ENCODE measurements at places on chromosomes 12 and 14.

DNA sequence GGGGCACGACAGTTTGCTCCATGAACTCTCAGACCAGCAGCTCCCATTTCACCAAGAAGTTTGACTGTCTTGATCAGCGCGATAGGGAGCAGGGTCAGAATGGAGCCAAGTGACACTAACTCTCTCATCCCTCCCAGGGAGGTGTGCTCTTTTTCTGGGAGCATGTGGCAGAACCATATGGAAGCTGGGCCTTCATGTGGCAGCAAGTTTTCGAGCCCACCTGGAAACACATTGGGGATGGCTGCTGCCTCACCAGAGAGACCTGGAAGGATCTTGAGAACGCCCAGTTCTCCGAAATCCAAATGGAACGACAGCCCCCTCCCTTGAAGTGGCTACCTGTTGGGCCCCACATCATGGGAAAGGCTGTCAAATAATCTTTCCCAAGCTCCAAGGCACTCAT lies 24.0 kb downstream of the ITGA7 start:
- DNase-seq: no peak

- DNase-seq: no peak
Measured at GRCh38 chr14:36660736-36661505, 739 bp upstream of the PAX9 start.

- no peak for DNase-seq
Measured at GRCh38 chr12:26728205-26729050, 104.6 kb downstream of the ITPR2 start.

GRCh38 chr12:51593539-51593938 lies 2.5 kb downstream of the SCN8A start:
- no peak for DNase-seq

GRCh38 chr12:9064201-9064814 lies 51.4 kb downstream of the A2M start:
- peak; percentile 46 for DNase-seq

DNA sequence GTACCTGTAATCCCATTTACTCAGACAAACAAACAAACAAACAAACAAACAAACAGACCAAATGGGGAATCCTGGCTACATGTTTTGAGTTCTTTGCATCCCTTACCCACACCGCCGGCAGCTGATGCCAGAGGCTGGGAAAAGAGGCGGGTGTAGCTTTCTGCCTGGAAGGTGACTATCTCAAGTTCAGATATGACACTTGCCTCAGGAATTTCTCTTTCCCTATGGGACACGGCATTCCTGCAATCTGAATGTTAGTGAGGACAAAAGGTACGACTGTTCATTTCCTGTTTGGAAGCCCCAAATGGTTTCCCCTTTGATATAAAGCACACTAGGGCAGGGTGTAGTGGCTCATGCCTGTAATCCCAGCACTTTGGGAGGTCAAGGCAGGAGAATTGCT lies 2.9 kb downstream of the MYL2 start:
- no peak for DNase-seq

- no peak for DNase-seq
Measured at GRCh38 chr12:33581613-33582122, 142.0 kb upstream of the SYT10 start.

DNA sequence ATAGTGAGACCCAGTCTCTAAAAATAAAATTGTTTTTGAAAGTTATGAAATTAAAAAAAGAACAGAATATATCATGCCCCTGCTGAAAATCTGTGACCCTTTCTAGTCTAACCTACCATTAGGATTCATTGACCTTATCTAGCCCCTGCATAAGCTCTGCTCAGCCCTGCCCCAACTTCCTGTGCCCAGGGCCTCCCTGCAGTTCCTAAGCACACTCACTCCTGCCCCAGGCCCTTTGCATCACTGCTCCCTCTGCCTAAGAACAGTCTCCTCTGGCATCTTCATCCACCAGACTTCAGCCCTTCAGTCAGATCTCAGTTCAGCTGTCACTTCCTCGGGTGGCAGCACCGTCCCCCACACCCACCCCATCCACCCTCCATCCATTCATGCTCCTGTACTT lies 55.4 kb downstream of the SCARB1 start:
- DNase-seq: no peak

DNA sequence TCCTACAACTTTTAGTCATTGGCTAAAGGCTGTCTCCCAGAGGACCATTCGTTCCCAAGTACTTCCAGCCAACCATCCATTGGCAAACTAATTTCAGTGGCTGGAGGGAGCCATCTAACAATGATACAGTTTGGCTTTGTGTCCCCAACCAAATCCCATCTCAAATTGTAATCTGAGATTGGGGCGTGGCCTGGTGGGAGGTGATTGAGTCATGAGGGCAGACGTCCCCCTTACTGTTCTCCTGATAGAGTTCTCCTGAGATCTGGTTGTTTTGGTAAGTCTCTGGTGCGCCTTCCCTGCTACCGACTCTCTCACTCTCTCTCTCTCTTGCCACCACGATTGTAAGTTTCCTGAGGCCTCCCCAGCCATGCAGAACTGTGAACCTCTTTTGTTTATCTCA lies 99.7 kb upstream of the FUT8 start:
- no peak for DNase-seq

GRCh38 chr12:125332900-125333299 lies 267.7 kb downstream of the AACS start:
- DNase-seq: no peak

GRCh38 chr12:127773520-127773919 lies 493.4 kb upstream of the TMEM132C start:
- no peak for DNase-seq

GRCh38 chr12:111775205-111776193 lies 8.8 kb downstream of the ALDH2 start:
- DNase-seq: no peak

GRCh38 chr12:114666746-114667668 lies 17.0 kb downstream of the TBX3 start:
- DNase-seq: no peak

DNA sequence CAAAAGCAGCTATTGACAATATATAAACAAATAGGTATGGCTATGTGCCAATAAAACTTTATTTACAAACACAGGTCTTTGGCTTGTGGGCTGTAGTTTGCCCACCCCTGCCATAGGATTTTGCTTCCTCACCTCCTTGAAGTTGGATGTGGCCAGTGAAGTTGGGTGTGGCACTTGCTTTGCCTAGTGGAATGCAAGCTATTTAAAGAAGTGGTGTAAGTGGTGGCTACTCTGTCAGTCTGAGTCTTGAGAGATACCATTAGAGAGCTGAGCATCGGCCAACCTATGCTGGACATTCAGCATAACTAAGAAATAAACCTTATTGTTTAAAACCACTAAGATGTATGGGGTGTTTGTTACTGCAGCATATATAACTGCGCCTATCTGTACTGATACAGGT lies 321.3 kb downstream of the RGS6 start:
- no peak for DNase-seq

DNA sequence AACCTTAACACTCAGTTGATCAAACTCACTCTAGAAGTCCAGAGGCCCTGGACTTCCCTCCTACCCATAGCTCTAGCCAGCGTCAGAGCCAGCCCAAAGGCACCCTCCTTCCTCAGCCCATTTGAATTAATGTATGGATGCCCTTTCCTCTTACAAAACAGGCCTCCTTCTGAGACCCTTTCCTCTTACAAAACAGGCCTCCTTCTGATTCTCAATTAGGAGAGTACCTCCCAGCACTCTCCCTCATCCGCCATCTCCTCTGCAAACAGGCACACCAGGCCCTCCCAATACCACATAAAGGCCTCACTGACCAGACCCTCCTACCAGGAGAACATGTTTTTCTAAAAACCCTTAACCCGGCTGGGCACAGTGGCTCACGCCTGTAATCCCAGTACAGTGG lies 65.7 kb downstream of the MOK start:
- no peak for DNase-seq

DNA sequence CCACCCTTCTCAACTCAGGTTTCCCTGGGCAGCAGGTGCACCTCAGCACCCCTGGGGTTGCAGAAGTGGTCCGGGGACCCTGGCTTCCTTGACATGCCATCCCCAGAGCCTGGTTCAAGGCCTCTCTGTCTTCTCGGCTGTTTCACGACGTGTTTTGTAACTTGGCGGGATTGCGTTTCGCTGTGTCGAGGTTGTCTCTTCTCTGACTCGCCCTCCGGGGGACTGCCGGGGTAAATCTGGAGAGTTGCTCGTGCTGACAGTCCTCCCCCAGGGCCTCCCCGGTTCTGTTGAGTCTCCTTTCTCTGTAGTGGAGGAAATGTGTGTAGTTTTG lies 25.6 kb downstream of the MEG3 start:
- no peak for DNase-seq

DNA sequence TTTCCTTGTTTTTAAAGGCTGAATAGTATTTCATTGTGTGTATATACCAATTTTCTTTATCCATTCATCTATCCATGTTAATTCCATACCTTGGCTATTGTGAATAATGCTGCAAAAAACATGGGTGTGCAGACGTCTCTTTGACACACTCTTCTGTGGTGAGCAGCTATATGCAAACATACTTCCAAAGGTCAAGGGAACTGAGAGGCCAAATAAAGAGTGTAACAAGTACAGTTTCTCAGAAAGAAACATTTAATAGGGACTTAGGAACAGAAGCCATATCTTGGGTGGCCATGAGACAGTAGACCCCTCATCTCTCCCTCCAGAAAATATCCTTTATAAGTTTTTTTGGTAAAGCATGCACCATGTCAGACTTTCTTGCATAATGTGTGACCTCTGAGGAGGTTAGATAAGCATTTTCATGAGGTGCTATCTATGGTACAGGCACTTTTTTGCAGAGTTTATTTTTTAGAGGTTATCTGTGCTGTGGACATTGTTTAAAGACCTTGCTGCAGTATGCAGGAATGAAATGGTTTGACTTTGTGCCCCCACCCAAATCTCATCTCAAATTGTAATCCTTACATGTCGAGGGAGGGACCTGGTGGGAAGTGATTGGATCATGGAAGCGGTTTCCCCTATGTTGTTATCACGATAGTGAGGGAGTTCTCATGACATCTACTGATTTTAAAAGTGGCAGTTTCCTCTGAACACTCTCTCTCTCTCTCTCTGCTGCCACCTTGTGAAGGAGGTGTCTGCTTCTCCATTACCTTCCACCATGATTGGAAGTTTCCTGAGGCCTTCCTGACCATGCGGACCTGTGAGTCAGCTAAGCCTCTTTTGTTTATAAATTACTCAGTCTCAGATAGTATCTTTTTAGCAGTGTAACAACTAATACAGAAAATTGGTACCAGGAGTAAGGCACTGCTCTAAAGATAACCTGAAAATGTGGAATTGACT lies 1202.3 kb downstream of the GALC start:
- no peak for DNase-seq

GRCh38 chr12:121748571-121749265 lies 36.2 kb downstream of the TMEM120B start:
- DNase-seq: no peak

GRCh38 chr14:31560759-31561154 lies 447 bp upstream of the NUBPL start:
- DNase-seq: no peak

- no peak for DNase-seq
Measured at GRCh38 chr14:59215757-59216156, 27.3 kb downstream of the DAAM1 start.

- no peak for DNase-seq
Measured at GRCh38 chr12:132453361-132454192, 36.4 kb upstream of the FBRSL1 start.

GRCh38 chr14:57389646-57390036 lies 745 bp upstream of the NAA30 start:
- DNase-seq: no peak

- no peak for DNase-seq
Measured at GRCh38 chr12:131912518-131913274, 16.4 kb upstream of the PUS1 start.

DNA sequence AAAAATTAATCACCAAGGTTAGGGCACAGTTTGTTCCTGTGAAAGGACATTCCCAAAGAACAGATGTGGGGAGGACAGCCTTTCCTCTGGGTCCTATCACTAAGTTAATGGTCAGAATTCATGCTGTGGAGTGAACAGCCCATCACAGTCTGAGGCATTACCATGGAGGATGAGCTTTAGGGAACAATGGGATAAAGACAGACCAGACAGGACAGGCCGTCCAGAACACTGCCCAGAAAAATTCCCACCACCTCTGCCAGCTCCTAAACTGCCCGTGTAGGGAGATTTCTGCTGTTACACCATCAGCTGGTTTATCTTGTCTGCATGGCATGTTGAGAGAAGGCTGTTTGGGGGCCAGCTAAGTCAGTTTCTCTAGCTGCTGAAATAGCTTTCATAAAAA lies 49.6 kb upstream of the IFNG-AS1 start:
- no peak for DNase-seq

- no peak for DNase-seq
Measured at GRCh38 chr12:12823300-12823699, 10.2 kb downstream of the DDX47 start.

DNA sequence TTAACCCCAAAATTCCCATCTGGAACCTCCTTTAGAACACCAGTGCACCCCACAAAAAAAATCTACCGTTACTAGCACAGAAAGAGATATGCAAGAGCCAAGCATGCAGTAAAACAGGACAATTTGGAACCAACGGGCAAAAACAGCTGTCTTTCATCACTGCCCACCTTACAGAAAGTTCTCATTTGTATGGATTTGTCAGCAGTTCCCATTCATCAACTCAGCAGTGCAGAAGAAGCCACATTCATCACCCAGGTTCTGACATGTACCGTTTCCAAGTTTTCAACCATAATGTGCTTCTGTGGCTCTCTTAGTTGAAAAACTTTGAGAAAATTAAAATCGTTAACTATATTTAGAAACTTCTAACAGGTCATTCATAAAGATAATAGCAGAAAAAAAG lies 387.0 kb downstream of the RPS29 start:
- no peak for DNase-seq
